ENCODE measurements at places on chromosomes 11 and 22.

DNA sequence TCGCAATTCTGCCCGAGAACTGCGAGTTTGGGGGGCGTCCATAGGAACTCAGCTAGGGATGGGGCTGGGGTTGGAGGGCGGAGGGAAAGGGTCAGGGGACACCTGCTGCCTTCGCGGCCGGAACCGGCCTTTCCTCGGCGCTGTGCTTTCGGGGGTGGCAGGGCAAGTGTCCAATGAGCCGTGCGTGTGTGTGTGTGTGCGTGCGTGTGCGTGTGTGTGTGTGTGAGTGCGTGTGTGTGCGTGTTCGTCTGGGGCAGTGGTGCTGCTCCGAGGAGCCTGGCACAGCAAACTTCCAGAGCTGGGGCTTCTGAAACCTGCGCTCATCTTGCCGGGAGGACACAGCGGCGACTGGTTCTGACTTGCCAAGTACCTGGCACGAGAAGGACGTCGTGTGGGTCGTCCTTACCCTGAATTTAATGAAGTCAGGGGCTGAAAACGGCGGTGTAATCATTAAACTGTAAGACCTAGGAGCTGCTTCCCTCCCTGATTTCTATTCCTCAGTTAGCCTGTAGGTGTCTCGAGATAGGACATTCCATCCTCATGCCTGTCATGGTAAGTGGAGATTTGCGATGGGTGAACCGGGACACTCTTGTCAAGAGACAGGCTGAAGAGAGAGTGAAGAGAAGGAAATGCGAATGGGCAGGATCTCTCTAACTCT, 27.0 kb upstream of the AMOTL1 start:
- DNase-seq = no peak

- DNase-seq = no peak
Observed at GRCh38 chr22:22655452-22656290, 11.3 kb downstream of the GGTLC2 start.

DNA sequence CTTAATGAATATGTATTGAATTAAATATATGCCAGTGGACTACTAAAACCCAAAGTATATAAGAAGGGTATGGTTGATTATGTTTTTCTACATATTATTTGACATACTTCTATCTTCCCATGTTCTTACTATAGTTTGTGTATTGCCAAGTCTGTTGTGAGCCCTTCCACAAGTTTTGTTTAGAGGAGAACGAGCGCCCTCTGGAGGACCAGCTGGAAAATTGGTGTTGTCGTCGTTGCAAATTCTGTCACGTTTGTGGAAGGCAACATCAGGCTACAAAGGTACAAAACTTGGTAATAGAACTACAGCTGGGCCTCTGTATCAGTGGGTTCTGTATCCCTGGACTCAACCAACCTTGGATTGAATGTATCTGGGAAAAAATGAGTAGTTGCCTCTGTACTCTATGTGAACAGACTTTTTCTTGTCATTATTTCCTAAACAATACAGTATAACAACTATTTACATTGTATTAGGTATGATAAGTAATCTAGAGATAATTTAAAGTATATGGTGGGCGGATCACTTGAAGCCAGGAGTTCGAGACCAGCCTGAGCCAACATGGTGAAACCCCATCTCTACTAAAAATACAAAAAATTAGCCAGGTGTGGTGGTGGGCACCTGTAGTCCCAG, 38.7 kb upstream of the TTC36 start:
- DNase-seq = peak; percentile 47

- DNase-seq = no peak
Observed at GRCh38 chr11:111765320-111765983, 737 bp downstream of the PPP2R1B start.

DNA sequence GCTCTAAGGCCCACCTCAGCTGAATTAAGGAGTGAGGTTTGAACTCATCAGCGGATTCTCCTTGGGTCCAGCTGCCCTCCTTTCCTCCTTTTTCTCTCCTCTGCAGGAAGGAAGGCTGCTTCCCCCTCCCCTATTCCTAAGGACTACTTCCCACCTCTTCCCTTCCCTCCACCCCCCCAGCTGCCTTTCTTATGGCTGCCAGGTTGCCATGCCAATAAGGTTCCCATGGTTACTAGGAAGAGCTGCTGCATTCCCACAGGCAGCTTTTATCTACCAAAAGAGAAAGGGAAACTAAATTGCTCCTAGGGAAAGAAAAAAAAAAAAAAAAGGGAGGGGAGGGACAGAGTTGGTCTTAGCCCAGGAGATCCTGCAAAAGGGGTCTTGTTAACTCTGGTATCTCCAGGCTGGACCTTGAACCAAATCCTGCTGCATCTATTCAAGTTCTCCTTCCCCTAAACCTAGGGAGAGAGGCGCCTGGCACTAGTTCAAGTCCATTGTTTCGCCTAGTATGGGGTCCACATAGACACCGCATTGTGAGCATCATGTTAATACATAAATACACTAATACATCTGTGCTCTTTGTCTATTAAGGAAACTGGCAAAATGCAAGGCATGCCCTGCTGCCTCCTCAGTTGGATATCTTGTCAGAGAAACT, 21.2 kb upstream of the FEZ1 start:
- no peak for DNase-seq

DNA sequence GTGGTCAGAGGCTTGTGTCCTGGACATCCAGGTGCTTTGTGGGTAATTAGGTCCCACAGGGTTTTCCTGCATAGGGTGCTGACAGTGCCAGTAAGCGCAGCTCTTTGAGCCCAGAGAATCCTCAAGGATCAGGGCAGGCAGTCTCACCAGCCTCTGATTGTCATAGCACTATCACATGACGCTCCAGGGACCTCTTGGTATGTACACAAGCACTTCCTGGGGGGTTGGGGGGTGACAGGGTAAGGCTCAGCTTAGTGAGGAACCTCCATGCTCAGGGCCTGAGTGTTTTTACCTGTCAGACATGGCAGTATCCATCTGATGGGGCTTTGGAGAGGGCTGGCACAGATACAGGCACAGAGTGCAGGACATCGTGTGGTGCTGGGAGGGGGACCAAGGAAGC, 27.9 kb upstream of the SUSD2 start:
- DNase-seq = no peak

DNA sequence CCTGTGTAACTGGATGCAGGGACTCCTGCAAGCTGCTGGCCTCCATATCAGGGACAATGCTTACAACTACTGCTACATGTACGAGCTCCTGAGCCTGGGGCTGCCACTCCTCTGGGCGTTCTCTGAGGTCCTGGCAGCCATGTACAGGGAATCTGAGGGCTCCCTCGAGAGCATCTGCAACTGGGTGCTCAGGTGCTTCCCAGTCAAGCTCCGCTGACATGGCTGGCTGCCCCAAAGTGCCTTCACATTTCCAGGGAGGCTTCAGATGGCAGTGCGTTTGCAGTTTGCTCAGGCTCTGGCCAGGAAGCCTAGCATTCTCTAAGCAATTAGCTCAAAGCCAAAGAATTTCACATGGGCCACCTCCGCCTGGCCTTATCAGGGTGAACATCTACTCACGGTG, 117.4 kb upstream of the PARVA start:
- no peak for DNase-seq

GRCh38 chr11:119652907-119653659, 75.9 kb downstream of the NECTIN1 start:
- DNase-seq = no peak

GRCh38 chr11:63017306-63017974, 1.8 kb upstream of the SLC22A8 start:
- no peak for DNase-seq

- no peak for DNase-seq
Observed at GRCh38 chr11:123103326-123103980, 41.5 kb upstream of the HSPA8 start.

- DNase-seq = no peak
Observed at GRCh38 chr11:112539741-112540140, 279.1 kb upstream of the PLET1 start.

DNA sequence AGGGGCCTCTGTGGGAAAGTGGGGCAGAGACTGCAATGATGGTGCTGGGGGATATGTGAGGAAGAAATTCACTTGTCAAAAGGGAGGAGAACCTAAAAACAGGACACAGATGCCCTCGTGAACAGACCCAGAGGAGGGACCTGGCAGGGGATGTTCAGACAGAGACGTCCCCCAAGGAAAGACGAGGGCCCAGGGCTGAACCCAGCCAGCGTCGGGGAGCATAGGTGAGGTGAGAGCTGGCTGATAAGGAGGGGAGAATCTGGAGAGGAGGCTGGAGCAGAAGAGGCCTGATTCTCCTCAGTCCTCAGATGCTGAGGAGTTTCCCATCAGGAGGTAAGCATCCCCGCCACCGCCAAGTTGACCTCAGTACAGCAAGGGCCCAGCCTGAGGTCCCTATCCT, 31.4 kb downstream of the IGLL5 start:
- DNase-seq = no peak

DNA sequence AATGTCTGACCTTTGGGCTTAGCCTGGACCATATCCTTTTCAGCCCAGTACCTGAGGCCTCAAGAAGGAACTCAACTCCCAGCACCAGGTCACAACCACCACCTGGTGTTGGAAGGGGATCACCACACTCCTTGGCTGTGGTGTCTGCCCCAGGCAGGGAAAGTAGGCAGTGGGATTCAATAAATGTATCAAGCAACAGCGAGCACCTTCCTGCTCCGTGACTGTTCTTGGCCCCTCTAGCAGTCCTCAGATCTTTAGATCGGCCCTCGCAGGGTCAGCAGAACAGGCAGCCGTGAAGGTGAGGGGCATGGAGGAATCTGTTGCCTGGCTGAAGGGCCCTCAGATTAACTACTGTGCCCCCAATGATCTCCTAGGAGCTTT, 15.9 kb downstream of the ARFGAP2 start:
- DNase-seq = no peak

DNA sequence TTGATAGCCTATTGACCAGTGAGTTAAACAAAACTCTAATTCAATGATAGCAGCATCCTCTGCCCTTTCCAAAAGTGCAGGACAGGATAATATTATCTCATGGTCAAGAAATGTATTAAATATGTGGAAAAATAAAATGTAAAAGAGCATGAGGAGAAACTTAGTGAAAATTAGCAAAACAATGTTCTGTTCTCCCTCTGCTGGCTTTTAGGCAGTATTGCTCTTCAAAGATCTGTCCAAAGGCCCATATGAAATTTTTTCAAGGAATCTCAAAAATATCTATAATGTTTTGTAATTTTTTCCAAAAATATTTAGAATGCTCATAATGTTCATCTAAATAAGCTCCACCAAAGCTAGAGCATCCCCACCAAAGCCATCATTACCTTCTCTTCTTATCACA, 8.3 kb upstream of the ARL14EP start:
- DNase-seq = no peak

GRCh38 chr11:44817207-44817949, 90.6 kb downstream of the TSPAN18 start:
- no peak for DNase-seq

- no peak for DNase-seq
Observed at GRCh38 chr11:657691-658126, 20.6 kb downstream of the DRD4 start.

DNA sequence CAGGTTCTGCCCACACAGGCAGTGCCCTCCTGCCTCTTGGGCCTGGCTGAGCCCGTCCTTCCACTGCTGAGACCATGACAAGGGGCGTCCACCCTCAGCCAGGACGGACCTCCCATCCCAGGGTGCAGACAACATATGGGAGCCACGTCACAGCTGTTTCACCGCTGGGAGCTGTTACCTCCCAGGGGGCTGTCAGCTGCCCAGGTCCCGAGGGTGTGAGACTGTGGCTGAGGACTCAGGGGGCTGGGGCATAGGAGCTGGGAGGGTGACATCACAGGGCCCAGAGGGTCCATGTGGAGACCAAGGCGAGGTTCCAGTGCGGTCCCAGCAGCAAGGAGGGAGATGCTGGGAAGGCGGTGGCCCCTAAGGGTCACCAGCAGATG, 17.9 kb upstream of the CTSD start:
- DNase-seq = no peak

GRCh38 chr22:29633514-29634312, 30.3 kb downstream of the NF2 start:
- no peak for DNase-seq

- DNase-seq = no peak
Observed at GRCh38 chr22:22410121-22410520, 98.4 kb downstream of the ZNF280B start.

- no peak for DNase-seq
Observed at GRCh38 chr22:23178512-23179254, 1.6 kb upstream of the BCR start.

DNA sequence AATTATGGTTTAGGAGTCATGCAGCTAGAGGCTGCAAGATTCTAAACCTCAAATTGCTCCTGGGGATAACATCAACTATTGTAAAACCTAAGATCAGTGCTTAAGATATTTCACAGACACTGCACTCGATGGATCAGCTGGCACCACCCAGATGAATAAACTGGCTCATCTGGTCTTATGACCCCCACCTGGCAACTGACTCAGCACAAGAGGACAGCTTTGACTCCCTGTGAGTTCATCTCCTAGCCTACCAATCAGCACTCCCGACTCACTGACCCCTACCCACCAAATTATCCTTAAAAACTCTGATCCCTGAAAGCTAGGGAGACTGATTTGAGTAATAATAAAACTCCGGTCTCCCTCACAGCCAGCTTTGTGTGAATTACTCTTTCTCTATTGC, 782 bp upstream of the TTC12 start:
- DNase-seq = no peak

- DNase-seq = no peak
Observed at GRCh38 chr11:72983560-72983959, 158.6 kb downstream of the FCHSD2 start.

DNA sequence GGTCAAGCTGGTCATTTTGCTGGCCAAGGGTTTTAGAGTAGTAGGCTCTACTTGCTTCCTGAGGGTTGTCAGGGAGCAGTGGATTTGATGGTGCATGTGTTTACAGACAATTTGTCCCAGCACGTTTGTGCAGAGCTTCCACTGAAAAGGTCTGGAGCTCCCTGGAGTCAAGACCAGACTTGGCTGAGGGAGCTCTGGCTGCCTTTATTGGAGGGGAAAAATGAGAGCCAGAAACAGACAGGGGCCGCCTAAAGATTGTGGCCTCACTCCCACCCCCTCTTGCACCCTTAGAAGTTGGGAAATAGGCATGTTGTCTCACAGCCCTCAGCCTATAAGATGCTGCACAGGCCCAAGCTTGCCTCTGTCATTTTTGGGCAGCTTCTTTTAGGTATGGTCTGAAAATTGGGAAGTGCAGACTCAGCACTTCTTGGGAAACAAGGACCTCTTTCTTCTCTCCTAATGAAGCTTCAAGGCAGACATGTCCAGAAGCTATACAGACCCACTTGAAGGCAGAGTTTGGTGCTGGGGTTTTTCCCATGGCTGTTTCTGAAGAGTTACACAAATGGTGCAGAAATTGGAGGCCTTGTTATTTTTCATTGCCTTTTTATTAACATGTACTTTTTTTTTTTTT, 55.1 kb downstream of the AMOTL1 start:
- DNase-seq = no peak

DNA sequence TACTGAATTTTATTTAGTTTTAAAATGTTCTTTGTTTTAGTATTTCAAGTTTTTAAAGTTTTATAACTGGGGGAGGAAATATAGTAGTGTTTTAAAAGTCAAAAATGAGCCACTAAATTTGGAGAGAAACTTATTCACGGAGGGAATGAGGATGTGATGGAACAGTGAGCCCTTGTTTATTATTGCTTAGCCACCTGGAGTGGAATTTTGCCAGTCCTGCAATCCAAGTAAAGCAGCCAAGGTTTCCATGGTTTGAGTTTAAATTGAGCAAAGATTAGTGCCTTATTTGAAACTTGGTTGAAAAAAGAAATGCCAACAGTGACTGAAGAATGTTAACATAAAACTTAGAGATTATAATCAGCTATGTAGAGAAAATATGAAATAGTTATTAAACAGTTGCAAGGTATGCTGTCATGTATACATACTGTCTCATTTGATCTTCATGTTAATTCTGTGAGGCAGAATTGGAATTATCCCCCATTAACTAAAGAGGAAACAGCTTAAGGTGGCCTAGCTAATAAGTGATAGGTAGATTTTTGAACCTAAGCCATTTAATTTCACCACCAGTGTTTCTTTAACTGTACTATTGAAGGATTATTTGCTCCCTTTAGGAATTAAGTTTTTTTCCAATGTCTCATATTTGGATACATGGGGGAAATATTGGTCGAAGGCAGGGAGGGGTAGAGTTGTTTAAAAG, 36.4 kb downstream of the SWAP70 start:
- no peak for DNase-seq
